ENCODE measurements at places on chromosomes 1 and 21.

GRCh38 chr1:25858494-25858893, 763 bp downstream of the AUNIP start:
- no peak for DNase-seq

DNA sequence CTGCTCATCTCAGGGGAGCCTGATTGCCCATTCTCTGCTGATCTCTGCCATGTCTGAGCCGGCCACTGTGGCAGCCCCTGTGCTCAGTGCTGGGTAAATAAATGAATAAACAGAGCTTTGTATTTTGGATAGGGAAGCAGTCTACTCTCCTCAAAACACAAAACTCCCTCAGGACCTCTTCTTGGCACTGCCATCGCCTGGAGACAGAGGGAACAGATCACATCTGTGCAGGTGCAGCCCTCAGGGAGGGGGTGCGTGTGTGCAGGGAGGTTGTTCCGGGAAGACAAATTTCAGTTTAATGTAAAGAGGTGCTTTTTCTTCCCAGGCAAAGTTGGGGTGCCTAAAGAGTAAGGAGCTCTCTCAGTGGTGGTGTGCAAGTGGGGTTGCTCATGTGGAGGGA, 7.7 kb upstream of the FAM167B start:
- DNase-seq, result no peak

GRCh38 chr1:3588395-3588794, 22.9 kb downstream of the MEGF6 start:
- no peak for DNase-seq

GRCh38 chr1:82086739-82087138, 286.0 kb downstream of the ADGRL2 start:
- DNase-seq, result no peak

GRCh38 chr1:161069241-161069640, 450 bp downstream of the ARHGAP30 start:
- DNase-seq, result no peak

GRCh38 chr1:101005871-101006270, 19.7 kb downstream of the DPH5 start:
- no peak for DNase-seq

DNA sequence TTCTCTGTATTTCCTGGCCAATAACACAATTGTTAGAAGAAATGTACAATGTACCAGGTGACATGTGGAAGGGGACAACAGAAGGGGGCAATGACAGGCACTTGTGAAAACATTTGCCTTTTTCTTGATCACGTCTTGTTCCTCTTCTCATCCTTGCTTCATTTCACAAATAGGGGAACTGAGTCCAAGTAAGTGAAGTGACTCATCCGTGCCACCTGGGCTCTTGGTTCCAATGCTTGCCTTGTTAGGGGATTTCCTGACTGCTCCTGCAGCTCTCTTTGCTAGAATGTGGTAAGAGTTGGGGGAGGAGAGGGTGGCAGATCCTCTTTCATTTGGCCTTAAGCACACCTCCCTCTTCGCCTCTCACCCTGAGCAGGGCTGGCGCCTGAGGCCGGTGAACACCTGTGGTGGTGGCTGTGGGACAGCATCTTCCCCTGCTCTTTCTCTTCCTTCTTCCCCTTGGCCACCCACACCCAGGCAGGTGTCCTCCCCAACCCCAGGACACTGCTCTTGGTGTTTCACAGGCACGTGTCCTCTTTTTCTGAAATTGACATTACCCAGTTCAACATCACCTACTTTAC, 2.2 kb upstream of the RHEX start:
- DNase-seq, result peak; percentile 48

DNA sequence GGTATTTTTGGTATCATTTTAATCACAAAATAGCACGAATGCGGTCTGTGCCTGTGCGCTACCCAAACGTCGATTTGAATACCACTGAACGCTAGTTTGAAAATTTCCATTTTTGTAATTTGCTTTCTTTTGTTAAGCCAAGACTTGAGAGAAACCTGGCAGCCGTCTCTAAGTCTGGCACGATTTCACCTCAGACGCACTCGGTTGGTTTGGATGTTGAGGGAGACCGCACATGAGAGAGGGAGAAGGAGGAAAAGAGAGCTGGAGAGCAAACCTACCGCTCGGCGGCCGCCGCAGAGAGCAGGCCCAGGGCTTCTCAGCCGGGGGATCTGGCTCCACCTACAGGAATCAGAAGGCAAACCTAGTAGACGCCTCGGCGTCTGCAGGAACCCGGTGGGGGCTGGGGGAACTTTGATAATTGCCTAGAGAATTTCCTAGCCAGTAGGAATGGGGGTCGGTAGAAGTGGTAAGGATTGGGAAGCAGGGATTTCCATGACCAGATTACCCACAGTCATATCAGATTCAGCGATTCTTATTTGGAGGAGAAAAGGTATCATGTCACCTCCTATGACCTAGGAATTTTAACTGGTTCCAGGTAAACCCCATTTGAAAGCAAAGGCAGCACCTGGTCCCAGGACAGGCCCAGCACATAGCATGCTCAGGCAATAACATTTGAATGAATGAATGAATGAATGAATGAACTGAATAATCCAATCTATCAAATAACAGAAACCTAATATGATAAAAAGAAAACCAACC, 83.2 kb downstream of the TM2D1 start:
- peak; percentile 37 for DNase-seq

DNA sequence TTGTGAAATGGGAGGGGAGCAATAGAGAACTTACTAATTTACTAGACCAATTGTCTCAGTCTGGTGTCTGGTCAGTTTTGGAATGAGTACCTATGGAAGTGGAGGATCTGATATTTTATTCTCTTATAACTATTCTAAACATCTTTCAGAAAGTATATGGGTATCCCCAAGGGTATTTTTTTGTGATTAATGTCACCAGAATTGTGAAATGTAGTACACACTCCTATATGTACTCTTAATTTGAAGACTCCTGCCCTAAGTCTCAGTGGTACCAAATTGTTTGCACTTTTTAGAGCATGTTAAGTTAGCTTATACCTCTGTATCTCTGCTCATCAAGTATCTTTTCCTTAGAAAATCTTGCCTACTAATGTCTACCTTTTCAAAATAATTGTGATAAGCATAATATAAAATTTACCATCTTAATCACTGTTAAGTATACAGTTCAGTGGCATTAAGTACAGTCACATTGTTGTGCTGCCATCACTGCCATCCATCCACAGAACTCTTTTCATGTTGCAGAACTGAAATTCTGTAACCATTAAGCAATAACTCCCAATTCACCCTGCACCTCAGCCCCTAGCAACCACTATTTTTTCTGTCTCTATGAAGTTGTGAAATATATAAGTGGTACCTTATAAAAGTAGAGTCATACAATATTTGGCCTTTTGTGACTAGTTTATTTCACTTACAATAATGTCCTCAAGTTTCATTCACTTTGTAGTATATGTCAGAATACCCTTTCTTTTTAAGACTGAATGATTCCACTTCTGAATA, 40.5 kb downstream of the SLC30A7 start:
- no peak for DNase-seq

- no peak for DNase-seq
Observed at GRCh38 chr1:184637664-184638240, 116.9 kb downstream of the EDEM3 start.

GRCh38 chr1:24387636-24388175, 25.9 kb downstream of the STPG1 start:
- no peak for DNase-seq

DNA sequence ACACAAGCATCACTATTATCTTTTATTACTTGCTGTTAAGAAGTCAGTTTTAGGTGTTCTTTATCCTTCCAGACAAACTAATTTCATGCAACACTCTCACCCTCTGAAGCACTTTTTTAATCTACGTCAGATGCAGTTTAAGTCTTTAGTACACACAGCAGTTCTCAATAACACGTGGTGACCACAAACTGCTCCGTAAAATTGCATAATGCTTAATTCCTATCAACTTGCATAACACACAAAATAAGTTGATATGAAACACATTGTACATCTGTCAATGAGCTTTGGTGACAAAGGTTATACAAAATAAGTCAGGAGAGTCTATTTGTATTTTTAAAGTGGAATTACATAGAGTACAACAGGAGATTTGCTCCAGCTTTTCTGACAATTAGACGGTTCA, 140.9 kb upstream of the ETS2 start:
- no peak for DNase-seq

GRCh38 chr1:182611326-182611725, 7.1 kb upstream of the RGS16 start:
- no peak for DNase-seq

GRCh38 chr1:81974883-81975555, 174.3 kb downstream of the ADGRL2 start:
- DNase-seq, result no peak

GRCh38 chr1:15866721-15867201, 19.3 kb downstream of the SPEN start:
- DNase-seq, result no peak

GRCh38 chr1:61152469-61153105, 70.2 kb downstream of the NFIA start:
- no peak for DNase-seq

GRCh38 chr21:38133240-38133639, 123.6 kb upstream of the KCNJ15 start:
- DNase-seq, result no peak

DNA sequence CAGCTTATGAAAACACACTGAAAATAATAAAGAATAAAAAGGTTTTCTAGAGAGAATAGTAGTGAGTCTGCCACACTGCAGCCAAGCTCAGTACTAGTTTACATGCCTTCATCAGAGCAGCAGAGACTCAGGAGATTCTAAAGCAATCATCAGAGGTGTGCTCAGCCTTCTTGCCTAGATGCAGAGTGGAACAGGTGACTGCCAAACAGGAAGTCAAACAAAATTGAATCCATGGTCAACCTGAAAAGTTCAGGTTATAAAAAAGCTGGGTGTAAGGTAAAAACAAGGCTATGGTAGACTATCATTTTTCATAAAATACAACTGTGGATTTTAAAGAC, 165.3 kb upstream of the C1orf105 start:
- no peak for DNase-seq

- no peak for DNase-seq
Observed at GRCh38 chr1:236760480-236760879, 34.6 kb upstream of the MTR start.

DNA sequence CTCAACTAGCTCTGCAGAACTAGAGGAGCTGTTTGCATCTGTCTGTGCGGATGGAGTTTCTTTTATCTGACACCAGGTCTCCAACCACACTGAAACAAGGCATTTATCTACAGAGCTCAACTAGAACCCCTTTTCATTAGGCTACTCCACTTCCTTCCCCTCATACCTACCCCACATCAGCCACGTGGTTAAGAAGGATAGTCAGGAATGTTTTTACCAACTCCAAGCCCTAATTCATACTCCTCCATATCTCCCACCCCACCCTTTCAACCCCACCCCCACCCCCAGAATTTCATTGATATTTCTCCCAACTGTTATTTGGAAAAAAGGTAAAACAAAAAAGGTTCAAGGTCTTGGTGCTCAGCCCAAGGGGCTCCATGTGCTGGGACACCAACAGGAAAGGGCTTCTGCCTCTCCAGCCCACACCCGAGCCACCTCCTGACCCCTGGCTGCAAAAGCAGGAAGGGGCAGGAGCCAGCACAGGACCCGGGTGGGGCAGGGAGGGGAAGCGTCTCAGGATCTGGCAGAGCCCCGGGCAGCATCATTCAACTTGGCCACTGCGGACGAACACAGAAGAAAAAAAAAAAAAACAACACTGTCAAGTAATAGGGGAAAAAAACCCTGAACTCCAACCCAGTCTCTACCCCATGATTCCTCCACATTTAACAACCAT, 7.0 kb downstream of the ENSA start:
- DNase-seq, result no peak

DNA sequence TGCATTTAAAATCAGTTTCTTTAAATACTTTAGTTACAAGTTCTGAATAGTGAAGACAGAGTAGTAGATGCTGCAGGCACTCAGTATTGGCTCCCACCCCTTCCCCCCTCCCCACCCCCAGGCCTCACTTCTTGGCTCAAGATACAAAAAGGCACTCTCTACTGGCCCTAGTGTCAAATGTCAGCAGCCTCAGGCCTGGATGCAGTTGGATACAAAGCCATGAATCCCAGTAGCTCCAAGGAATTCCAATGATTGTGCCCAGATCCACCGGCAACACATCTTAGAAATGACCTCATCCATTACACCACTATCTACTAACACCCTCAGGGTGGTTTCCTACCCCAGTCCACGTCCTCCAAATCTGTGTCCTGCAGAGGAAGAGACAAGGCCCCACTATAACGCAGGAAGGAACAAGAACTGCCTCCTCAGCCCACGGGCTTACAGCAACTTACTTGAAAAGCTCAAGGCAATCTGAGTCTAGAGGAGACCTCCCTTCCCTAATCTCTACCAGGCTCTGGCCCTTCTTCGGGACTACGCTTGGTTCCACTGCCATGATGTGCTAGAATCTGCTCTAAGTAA, 17.6 kb downstream of the ACADM start:
- no peak for DNase-seq

- DNase-seq, result no peak
Observed at GRCh38 chr1:156896490-156897033, 3.0 kb downstream of the PEAR1 start.

- DNase-seq, result no peak
Observed at GRCh38 chr1:245301162-245301580, 146.4 kb downstream of the KIF26B start.

GRCh38 chr1:10863886-10864285, 67.4 kb upstream of the CASZ1 start:
- DNase-seq, result no peak

- no peak for DNase-seq
Observed at GRCh38 chr1:223473601-223474344, 80.6 kb downstream of the CCDC185 start.

- DNase-seq, result no peak
Observed at GRCh38 chr1:16181887-16182719, 26.2 kb upstream of the EPHA2 start.

- no peak for DNase-seq
Observed at GRCh38 chr1:63042278-63042677, 258.3 kb downstream of the ATG4C start.

DNA sequence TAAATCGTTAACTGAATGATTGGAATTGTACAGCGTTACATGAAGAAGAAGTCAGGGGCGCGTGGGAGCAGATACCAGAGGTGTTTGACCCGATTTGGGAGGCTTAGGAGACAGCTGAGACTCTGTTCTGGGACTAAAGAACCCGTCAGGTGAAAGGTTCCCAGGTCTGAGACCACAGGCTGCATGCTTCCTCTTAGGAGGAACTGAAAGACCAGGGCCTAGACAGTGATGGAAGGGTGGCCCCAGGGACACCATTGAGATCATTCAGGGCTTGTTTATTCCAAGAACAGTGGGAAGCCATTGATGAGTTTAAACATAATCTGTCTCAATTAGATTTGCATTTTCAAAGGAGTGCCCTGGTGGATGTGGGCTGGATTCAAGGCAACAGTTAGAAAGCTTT, 904 bp downstream of the KLF17 start:
- DNase-seq, result no peak

Measured in activated CD4-positive, alpha-beta T cell treated with anti-CD3 and anti-CD28 coated beads, Interleukin-2, amount 50 U/mL, for 4 hours (primary cell).